ENCODE measurements at places on chromosomes 16 and 17. TPM values are rescaled to one million over a fixed set of nuclear protein-coding genes. Genes with fewer than 3 reads are reported as not detected.

GRCh38 chr16:61590577-61590976 is 445.7 kb downstream of the CDH8 start:
- DNase-seq, result no peak

The ATP2A1 gene
- total RNA-seq, result 0.32 TPM

GRCh38 chr17:44203731-44204440 is 4.2 kb upstream of the ATXN7L3 start:
- DNase-seq, result no peak

DNA sequence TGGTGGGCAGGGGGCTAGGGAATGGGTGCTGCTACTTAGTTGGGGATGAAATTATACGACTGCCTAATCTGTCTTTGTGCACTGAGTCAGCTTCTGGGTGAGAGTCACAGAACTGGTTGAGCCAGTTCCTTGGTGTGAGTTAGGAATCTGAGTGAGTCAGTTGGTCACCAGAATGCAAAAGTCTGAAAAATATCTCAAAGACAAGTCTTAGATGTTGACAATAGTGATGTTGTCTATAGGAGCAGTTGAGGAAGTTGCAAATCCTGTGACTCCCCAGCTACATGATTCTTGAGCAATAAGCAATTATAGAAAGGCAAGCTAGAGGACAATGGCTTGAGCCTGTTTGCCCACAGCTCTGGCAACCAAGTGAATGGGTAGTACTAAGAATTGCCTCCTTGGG is 399.2 kb downstream of the CNTNAP4 start:
- DNase-seq, result no peak

The NAGS gene
- 0.60 TPM for total RNA-seq

The SLC5A2 gene
- not detected for total RNA-seq
